ENCODE measurements at places on chromosomes 6 and 20.

DNA sequence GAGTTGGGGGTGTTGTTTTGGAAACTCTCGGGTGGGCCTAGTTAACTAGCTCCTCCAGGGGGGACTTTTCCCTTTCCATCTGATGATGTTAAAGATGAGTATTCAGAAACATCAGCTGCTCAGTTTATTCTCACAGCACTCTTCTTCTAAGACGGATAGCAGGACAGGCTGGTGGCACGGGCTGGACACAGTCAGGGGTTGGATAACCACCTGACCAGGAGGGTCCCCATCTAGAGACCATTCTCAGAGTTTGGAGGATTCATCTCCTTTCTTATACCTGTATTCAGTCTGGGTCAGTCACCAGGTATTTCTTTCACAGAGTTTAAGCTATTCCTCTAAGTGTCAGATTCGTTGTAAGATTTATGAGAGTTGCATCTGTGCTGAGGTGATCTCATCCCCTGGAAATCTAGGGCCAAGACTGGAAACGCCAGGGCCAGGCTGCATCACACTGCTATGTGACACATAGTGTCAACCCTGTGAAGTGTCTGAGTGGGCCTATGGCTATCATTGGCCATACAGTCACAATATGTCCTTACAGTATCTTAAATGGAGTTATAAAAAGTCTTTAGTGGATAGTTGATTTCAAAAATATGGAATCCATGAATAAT lies 111.7 kb downstream of the FAM50B start:
- DNase-seq: no peak

GRCh38 chr20:55471052-55472006 lies 534.0 kb downstream of the CBLN4 start:
- DNase-seq: no peak

DNA sequence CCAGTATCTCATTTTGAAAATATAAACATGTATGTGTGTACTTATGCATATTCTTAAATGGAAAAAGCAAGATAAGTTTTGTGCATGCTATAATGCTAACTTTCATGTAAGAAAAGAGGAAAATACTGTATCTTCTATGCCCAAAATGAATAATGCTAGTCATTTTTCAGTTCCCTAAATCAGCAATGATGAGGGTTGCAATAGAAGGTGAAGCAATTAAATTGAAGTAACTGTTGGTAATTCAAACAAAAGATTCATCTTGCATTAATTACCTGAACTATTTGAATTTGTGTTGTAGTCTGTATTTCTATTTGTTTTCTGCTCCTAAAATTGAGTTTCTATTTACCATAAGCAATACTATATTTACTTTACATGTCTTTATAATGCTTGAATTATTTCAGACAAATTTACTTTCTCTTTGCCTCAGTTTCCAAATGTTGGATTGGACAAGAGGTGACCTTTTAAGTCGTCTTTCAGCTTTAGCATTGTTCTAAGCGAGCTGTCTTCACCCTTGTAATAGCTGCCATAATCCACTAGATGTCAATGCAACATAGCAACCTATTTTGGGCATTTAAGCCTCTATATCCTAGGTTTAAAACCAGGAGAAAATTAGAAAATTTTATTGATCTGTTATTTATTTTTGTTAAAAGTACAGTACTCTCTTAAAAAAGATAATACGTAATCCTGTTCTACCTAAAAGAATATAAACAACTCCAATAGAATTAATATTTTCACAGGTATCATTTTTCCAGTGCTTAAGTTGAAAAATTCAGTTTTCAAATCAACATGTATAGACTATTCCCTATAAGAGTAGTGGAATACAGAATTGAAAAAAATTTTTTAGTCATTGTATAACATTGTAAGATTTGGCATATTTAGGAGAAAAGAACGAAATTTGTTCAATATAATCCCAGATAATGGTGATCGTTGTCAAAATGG lies 52.3 kb upstream of the IFNGR1 start:
- peak; percentile 27 for DNase-seq

- DNase-seq: no peak
These were observed 448.5 kb upstream of the AGPAT4 start for GRCh38 chr6:161722394-161722793.

GRCh38 chr6:73929405-73929804 lies 233.4 kb downstream of the CD109 start:
- no peak for DNase-seq

- DNase-seq: no peak
These were observed 77.2 kb upstream of the ARID1B start for GRCh38 chr6:156699935-156700334.

GRCh38 chr6:99894815-99895214 lies 99.2 kb downstream of the MCHR2 start:
- no peak for DNase-seq

DNA sequence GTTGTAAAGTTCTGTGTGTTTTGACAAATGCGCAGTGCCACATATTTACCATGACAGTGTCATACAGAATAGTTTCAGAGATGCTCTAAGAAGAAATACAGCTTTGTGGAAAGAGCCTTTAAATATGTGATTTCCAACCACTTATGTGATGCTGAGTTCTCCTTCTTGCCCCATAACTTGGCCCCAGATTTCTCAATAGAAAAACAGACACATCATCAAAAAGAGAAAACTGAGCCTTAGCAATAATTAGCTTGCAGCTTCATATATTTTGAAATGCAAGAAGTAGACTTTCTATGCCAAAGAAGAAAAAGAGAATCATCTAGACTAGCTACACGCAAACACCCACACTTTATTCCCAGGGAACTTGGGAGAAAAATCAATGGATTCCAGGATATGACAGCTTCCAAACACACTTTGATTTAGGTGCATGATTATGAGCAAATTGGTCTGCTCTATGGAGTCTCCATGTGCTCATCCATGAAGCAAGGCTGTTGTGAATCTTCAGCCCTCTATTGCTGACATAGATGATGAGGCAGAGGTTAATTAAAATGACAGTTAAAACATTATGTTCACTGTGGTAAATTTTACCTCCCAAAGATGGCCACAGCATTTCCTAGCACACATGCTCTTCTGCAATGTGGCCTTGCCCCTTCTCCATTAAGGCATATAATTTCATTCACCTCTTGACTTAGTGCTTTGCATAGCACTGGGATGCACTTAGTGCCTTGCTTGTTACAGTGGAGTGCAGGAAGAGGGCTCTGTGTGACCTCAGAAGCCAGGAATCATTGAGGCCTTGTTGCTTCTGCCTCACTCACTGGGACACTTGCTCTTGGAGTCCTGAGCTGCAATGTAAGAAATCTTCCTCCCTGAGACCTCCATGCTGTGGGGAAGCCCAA lies 174.6 kb downstream of the SYNDIG1 start:
- DNase-seq: no peak

DNA sequence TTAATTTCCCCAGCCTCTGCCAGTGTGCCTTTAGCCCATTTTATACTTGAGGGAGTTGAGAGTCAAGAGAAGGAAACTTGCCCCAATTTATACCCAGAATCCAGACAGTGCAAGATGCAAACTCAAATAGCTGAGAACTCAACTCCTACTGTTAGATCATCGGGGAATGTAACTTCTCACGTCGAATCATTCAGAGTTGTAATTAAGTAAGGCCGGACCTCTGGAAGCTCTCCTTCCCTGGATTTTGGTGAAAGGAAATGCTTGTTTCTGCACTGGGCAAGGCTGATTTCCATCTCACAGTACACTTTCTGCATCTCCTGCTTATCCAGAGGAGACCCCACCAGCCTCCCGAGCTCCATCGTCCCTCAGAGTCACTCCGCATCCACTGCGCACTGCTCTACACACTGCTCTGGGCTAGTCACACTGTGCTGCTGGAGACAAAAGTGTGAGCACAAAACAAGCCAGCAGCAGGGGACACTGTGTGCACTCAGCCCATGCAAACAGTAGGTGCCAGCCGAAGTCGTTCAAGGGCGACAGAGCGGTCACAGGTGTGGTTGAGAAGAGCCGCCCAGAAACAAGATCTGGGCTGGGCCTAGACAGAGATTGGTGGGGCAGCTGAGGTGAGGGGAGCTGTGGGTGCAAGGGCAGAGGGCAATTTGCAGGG lies 150.4 kb upstream of the QKI start:
- no peak for DNase-seq

GRCh38 chr6:111865909-111866546 lies 7.2 kb downstream of the FYN start:
- DNase-seq: no peak

DNA sequence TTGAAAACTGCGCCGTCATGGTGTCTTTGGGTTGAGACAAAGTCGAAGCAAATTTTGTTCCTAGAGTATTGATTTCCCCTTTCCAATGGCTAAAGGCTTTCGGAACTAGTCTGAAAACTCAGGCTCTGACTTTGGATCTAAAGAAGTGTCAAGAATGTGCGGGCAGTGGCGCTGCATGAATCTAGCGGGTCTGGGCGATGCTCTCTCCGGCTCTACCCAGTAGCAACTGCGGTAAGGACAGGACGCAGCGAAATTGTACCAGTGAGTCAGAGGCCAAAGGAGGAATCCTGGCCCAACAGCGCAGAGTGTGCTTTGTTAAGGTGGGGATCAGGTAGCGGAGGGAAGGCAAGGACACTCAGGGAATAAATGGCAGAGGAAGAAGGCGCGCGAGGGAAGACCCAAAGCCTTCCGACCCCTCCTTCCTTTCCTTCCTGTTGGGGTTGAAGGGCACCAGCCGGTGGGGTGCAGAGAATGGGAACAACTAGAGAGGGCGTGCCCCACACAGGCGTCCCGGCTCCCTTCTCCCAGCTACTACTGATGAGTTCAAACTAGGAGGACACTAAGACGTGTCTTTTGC lies 32.1 kb downstream of the HLA-F start:
- DNase-seq: no peak

DNA sequence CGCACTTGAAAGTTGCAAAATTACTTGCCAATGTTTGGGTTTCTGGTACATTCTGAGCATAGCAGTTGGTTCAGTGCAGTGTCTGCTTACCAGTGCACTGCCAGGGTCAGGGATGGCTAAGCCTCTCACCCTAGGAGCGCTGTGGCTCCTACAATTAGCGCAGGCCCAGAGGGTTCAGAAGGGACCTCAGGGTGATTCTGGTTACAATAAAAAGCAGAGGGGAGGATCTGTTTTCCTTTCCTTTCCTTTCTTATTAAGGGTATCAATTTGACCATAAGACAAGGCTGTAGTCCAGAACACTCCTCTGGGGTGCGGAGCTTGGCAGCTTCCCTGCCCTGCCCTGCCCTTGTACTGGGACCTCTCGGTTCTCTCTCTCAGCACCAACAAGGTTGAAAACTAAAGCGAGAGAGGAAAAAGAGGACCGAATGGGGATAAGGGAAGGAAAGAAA lies 2.6 kb downstream of the MAFB start:
- no peak for DNase-seq

- no peak for DNase-seq
These were observed 80.5 kb downstream of the YTHDF1 start for GRCh38 chr20:63135411-63135810.

GRCh38 chr20:36035745-36036144 lies 67.4 kb downstream of the CNBD2 start:
- no peak for DNase-seq

DNA sequence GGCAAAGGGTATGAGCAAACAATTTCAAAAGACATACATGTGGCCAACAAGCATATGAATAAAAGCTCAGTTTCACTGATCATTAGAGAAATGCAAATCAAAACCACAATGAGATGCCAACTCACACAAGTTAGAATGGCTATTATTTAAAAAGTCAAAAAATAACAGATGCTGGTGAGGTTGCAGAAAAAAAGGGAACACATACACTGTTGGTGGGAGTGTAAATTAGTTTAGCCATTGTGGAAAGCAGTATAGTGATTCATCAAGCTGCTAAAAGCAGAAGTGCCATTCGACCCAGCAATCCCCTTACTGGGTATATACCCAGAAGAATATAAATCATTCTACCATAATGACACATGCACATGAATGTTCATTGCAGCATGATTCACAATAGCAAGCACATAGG lies 6.7 kb upstream of the KHDC1L start:
- no peak for DNase-seq

DNA sequence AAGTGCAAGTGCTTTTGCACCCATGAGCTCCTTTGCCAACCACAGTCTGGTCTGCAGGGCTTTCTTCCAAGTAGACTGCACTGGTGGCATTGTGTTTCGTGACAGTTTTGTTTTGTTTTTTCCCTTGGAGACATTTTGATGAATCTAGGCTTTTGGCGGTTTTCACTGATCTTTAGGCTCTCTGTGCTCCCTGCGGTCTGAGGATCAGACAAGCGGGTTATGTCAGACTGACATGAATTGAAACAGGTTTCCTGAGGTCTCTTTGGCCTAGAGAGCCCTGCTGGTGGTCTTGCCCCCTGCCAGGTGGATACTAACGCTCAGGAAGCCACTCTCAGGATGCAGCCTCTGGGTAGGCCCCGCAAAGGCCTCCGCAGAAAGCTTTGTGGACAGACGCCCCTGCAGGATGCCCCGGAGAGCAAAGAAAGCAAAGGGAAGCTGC lies 555.4 kb upstream of the AGPAT4 start:
- DNase-seq: no peak

DNA sequence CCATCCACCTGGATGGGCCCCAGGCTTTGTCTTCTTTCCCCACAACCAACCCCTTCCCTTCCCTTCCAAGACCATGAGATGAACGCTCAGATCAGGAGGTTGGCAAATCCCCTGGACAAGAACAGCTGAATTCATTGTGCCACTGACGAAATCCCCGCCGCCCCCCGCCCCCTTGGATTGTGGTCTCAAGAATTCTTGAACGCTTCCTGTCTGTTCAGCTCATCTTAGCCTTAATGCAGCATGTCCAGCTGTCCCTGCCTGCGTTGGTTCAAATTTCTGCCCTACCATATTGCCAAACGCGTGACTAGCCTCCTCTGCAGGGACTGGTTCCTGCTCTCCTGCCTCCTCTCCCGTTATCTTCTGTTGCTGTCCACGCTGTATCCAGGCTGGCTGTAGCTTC lies 133.2 kb downstream of the CDH4 start:
- DNase-seq: no peak

GRCh38 chr6:28225056-28225834 lies at the start of gene ZSCAN9:
Gene ZSCAN9 (plus strand): TSS chr6:28225275. CDS start chr6:28227085, 1,810 bp downstream.
- DNase-seq: peak; percentile 60

DNA sequence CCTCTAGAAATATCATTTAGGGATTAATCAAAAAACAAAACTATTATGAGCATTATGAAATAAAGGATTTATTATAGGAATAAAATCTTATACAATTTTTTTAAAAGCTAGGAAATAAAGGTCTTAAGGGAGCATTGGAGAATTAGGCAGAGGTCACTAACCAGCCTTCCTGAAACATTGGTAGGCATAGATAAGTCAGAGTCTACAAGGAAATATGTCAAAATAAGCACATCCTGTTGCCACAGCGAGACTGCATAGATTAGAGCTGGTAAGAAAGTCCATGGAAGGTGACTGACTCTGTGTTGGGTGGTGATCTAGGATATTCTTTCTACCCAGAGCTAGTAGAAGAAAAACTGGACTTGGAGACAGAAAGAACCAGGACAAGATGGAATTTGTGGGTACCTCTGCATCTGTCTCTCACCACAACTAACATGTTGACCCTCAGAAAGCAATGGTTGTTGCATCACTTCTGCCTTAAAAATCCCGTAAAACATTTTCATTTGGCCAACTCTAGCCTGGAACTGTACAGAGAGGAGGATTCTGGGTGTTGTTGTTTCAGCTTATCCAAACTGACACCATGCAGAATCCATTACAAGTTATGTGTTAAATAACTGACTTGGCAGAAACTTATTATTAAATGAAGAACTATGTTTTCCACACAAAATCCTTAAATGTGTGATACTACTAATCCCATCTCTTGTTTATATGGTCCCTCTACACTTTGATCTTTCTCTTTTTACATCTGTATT lies 77.1 kb downstream of the FBXO5 start:
- DNase-seq: no peak

All from HuH-7 (cell line).